Stimulated activated CD8-positive, alpha-beta memory T cell treated with anti-CD3 and anti-CD28 coated beads, Interleukin-15, amount 100 ng/mL, for 4 hours (primary cell): ENCODE measurements at places on chromosomes 6 and 20.

DNA sequence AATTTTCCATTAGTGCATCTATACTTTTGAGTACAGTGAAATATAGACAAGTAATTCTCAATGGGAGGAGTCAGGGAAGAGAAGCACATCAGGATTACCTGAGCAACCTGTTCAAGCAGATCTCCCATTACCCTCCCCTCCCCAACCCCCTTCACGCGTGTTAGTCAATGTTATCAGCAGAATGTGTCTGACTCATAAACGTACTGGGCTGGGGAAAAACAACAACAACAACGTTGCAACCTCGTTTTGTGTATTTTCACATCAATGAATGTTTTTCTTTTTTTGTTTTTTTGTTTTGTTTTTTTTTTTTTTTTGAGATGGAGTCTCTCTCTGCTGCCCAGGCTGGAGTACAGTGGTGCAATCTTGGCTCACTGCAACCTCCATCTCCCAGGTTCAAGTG, 287.0 kb upstream of the STXBP5 start:
- DNase-seq: no peak

GRCh38 chr6:164247106-164247505, 832.6 kb downstream of the QKI start:
- DNase-seq: no peak

- no peak for DNase-seq
These were observed 150.2 kb downstream of the CDH26 start for GRCh38 chr20:60108397-60108796.

DNA sequence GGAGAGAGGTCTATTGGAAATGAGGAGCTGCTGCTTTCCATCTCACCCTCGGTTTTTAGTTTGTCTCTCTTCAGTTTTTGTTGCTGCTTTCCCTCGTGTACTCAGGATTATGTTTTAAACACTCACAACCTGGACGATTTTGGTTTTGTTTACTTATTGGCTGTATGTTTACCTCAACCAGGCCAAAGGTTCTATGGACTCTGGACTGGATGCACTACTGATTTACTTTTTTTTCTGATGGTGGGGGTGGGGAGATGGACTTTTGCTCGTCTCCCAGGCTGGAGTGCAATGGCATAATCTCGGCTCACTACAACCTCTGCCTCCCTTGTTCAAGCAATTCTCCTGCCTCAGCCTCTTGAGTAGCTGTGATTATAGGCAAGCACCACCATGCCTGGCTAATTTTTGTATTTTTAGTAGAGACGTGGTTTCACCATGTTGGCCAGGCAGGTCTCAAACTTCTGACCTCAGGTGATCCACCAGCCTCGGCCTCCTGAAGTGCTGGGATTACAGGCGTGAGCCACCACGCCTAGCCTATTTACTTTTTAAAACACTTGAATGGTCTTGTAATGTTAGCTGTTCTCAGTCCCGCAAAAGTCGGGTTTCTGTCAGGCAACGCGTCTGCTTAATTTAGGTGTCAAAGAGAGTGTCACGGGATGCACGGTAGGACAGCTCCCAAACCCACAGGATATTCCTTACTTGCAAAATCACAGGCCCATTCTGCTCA, 148.2 kb upstream of the RIPOR2 start:
- DNase-seq: no peak

DNA sequence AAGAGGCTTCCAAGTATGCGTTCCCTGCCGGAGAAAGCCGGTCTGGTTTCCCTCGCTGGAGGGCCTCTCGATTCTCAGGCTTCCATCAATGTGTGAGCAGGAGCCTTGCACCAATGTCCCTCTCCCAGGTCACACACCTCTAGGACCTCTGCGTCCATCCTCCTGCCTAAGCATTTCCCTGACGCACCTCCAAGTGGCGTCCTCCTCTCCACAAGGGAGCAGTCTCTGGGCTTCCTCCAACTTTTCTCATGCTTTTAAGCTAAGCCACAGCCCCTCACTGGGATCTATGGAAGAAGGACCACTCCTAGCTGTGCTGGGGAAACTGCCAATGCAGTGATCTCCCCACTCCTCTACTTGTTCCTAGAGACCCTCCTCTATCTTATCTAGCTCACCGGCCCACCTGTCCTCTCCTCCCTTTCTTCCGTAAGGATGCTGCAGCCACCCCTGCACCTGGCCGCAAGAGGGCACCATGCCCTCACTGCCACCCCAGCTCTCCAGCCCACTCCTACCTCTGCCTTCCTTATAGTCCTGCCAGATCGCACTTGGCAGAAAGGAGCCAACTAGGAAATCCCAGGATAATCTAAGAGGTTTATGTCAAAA, 258.7 kb downstream of the LRFN2 start:
- no peak for DNase-seq

DNA sequence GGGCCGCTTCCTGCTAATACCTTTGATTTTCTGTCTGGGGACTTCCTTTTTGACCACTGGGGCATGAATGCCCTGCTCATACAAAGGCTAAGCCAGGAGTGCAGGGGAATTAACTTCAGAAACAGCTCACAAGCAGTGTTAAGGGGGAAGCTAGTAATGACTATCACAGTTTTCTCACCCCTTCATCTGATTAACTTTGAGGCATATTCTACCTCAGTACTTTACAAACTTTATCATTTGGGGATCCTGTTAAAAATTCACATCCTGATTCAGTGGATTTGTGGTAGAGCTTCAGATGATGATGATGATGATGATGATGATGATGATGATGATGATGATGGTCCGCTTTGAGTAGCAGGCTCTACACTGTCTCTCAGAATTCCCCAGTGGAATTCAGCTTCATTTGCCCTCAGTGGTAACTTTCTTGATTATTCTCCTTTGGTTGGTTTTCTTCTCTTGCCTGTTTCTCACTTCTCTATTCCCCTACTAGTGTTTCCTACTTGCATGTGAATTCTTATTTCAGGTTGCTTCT, 78.4 kb upstream of the TMEM170B start:
- no peak for DNase-seq

DNA sequence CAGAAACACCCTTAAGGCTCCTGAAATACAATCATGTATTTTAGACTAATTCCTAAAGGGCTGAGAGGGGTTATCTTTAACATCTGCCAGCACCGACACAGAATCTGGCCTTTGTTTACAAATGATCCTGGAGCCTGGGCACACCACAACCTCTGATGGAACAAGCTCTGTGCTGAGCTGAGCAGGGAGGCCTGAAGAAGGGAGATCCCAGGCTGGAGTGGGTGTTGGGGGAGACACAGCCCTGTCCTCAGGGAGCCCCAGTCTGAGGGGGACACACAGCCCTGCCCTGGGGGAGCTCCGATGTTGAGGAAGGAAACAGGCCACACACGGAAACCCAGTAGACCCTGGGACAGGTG, 130.5 kb downstream of the VEGFA start:
- no peak for DNase-seq

GRCh38 chr6:35651244-35651643, 37.5 kb downstream of the FKBP5 start:
- DNase-seq: no peak

DNA sequence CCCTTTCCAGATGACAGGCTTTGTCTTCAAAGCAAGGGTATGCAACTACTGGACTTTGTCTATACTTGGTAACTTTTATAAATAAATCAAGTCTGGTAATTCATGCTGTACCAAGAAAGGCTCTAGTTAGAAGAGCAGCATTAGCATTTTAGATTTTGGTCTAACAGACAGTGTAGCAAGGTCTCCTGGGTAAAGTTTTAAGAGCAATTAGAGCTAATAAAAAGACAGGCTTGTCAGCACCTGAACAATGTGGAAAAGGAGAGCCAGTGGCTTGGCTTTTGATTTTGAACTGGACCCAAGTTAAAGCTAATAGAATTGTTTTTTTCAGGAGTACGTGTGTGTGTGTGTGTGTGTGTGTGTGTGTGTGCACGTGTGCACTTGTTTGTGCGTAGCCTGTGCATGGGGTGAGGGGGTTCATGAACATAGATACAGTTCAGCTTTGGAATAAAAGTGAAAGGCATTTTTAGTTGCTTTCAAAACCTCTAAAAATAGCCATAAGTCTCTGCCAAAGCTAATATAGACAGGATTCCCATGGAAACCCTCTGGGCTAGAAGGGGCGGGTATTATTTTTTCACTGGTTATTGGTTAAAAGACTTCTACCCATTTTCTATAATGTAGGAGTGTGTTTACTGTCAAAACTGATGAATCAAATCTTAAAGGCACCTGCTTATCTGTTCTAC, 138.4 kb downstream of the KCNQ5 start:
- DNase-seq: no peak

DNA sequence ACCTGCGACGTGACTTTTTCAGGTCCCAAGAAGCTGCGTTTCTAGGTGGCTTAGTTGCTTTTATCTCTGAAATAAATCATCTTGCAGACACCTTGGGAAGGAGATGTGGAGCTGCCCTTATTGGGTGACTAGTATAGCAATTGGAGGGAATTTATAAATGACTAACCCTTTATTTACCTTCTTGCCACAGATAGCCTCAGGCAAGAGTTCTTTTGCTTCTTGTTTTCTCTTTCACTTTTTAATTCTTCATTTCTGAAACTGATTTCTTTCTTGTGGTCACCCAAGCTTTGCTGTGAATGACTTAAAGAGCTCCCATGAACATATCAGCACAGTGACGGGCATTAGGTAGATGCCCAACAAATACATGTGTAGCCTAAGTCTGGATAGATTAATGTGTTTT, 3.0 kb downstream of the ADGRF4 start:
- no peak for DNase-seq

- DNase-seq: no peak
These were observed 62.0 kb downstream of the ATXN1 start for GRCh38 chr6:16698997-16699868.

DNA sequence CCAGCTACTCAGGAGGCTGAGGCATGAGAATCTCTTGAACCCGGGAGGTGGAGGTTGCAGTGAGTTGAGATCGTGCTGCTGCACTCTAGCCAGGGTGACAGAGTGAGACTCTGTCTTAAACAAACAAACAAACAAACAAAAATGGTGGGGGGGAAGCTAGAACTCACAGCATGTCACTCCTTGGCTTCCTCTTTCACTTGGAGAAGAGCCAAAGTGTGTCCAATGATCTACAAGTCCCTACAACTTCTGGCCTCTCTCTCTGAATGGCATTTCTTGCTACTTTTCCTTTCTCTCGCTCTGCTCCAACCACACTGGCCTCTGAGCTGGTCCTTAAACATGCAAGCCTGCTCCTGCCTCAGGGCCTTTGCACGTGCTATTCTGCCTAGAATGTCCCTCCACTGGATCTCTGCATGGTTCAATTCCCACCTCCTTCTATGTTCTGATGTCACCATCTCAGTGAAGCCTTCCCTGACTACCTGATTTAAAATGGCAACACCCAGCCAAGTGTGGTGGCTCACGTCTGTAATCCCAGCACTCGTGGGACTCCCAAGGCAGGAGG, 8.1 kb downstream of the TLDC2 start:
- no peak for DNase-seq

- DNase-seq: no peak
These were observed 52.5 kb downstream of the CHMP4B start for GRCh38 chr20:33863440-33864323.

DNA sequence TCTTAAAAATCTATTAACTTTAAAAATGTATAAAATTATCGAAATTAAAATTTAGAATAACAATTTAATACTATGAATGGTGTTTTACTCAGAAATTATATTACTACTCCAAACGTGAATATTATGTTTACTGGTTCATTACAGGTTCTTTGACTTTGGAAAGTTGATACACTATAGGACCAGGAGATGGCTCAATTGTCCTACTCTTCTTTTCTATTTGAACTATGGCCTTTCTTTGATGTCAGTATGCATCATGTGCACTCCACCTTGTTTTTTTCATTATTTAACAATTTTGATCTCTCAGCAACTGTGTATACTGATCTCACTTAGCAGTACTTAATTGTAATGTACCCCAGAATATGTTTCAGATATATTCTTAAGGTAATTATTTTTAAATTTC, 391.5 kb upstream of the MANEA start:
- DNase-seq: no peak

- no peak for DNase-seq
These were observed 14.7 kb upstream of the SIM1 start for GRCh38 chr6:100479179-100480035.

- no peak for DNase-seq
These were observed 107.8 kb downstream of the FBXO5 start for GRCh38 chr6:152874846-152875568.

DNA sequence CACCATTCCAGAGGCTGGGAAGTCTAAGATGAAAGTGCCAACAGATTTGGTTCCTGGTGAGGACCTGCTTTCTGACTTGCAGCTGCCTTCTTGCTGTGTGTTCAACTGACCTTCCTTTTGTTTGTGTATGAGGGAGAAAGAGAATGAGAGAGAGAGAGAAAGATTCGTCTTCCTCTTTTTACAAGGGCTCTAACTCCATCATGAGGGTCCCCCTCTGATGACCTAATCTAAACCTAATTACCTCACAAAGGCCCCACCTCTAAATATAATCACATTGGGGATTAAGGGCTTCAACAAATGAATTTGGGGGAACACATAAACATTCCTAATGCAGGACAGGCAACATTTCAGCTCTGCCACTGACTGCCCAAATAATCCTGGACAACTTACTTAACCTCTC, 130.7 kb downstream of the PLCB1 start:
- no peak for DNase-seq

- DNase-seq: no peak
These were observed 71.2 kb downstream of the ABHD12 start for GRCh38 chr20:25319241-25320034.

GRCh38 chr6:8857160-8857559, 421.8 kb upstream of the SLC35B3 start:
- DNase-seq: no peak

GRCh38 chr6:30727920-30728553, 7.9 kb downstream of the TUBB start:
- no peak for DNase-seq

DNA sequence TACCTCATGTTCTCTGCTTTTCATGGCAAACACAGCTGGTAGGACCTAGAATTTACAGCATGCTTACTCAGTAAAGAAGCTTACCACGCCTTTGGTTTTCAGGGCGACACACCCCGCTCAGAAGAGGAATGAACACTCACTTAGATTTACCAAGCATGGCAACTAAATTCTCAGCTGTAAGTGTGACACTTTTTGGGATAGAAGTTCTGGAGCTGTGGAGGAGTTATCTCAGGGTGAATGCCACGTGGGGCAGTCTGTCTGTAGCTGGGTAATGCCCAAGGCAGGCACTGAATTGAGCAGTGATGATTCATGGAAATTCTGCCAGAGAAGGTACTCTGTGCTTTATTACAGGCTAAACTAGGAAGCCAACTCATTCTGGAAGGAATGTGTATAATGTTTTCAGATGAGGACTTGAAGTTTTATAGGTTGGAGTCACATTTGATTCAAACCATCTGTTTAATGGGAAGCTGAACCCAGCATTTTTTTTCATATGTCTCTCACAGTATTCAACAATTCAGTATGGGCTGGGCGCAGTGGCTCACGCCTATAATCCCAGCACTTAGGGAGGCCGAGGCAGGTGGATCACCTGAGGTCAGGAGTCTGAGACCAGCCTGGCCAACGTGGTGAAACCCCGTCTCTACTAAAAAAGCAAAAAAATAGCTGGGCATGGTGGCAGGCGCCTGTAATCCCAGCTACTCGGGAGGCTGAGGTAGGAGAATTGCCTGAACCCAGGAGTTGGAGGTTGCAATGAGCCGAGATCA, 3.5 kb upstream of the PRIM2 start:
- no peak for DNase-seq

- no peak for DNase-seq
These were observed 20.3 kb downstream of the PACSIN1 start for GRCh38 chr6:34486106-34486740.
